Hematopoietic multipotent progenitor cell treated with erythropoietin and hydrocortisone succinate and interleukin-3 and kit ligand, for 17 days (in vitro differentiated cells): ENCODE measurements at places on chromosomes 7 and 10.

DNA sequence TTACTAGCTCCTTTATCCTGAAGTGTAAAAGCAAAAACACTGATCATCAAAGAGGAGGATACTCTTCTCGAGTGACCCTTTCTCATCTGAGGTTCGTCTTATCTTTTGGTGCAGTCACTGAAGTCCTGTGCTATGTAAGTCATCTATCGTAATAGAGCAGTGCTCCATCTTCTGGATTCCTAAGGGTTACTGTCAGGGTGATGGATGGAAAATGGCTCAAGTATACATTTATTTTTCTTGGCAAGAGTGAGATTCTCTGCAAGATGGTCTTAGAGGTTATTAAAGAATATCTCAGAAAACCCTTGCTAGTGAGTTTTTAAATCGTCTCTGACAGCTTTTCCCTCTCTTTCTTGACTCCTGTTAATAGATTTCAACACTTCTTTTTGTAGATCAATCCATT, 12.4 kb downstream of the PRKG1 start:
- DNase-seq = no peak

GRCh38 chr10:128744811-128745305, 618.6 kb upstream of the MKI67 start:
- no peak for DNase-seq

- DNase-seq = peak; percentile 57
These were observed 26.6 kb downstream of the ST8SIA6 start for GRCh38 chr10:17427666-17428350.

DNA sequence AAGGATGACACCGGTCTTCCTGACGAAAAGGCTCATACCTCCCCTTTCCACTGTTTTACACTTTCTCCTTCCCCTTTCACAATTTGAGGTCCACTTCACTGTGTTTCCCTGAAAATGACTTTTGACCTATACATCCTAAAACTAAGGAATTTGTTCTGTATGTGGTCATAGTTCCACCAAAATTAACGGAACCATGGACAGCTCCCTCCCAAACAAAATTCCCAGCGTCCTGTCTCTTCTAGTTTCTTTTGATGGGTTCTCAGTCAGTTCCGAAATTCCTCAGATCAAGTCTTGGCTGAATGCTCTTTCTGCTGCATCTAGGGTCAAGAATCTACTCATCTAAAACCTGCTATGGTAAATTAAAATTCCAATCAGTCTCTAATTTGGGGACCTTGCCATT, 1191.9 kb downstream of the CNTNAP2 start:
- DNase-seq = no peak

- DNase-seq = no peak
These were observed 23.8 kb upstream of the AOAH start for GRCh38 chr7:36748017-36748487.

- no peak for DNase-seq
These were observed 268.5 kb downstream of the ADARB2 start for GRCh38 chr10:1468811-1469210.

- no peak for DNase-seq
These were observed 133.1 kb downstream of the CD36 start for GRCh38 chr7:80771523-80771922.

DNA sequence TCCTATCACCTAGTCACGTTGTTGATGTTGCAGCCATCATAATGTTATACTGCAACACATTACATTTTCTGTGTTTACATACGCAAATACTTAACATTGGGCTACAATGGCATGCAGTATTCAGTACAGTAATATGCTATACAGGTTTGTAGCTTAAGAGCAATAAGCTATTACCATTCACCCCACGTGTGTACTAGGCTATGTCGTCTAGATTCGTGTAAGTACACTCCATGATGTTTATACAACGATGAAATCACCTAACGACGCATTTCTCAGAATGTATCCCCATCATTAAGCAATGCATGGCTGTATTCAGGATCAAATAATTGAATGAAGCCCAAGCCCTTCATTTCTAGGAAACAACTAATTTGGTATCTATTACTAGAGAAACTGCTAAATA, 43.4 kb upstream of the C1GALT1 start:
- DNase-seq = no peak

- DNase-seq = no peak
These were observed 56.4 kb upstream of the HABP2 start for GRCh38 chr10:113496111-113497109.

- DNase-seq = no peak
These were observed 120.3 kb downstream of the ZNF438 start for GRCh38 chr10:30911303-30911863.

DNA sequence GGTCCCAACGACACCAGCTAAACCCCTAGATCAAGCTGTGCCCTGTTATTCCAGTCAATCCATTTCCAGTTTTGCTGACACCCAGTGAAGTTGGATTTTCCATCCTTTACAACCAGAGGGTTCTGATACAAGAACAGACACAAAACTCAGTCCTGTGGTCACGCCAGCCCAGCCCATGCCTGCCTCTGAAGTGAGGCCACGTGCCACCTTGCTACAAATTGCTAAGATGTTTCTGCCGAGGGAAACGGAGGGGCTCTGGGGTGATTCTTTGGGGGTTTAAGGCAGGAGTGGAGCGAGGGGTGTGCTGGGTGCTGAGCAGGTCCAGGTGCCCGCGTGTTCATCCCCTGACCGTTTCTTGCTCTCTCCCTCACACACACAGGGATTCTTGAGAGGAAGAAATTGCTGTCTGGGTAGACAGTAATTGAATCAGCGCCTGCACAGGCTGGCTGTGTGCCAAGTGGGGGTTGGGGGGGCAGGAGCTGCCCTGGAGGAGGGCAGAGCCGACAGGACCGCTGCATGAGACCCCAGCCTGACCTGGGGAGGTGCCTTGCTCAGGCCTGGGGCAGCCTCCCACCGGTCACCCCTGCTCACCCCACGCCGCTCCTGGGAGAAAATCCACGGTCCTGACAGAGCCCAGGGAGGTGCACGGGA, 38.1 kb downstream of the ADAP1 start:
- DNase-seq = no peak

- DNase-seq = no peak
These were observed 891.9 kb upstream of the MBL2 start for GRCh38 chr10:53664282-53665019.

DNA sequence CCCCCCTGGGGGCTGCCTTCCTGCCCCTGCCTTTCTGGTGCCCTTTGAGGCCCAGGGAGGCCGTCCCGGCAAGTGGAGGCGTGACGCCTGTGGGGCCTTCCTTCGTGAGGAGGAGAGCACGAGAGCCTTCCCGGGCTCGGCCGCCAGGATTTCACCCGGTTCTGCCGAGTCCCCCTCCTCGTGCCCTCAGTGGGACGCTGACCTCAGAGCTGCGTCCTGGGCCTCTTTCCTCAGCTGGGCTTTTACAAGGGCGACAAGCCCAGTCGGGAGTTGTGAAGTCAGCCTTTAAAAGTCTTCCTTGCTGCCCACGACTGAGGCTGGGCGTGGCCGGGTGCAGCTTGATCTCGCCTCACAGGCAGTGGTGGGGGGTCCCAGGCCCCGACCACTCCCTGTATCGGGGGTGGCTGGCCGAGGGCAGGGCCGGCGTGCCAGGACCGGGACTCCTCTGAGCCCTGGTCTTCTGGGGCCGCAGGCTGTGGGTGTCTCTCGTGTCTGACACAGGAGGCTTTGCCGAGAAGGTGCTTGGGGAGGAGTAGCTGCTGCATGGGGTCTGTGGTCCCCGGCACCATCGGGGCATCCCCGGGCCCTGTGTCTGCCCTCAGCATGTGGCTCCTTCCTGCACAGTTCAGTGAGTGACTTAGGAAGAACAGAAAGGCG, 41.8 kb downstream of the FAM20C start:
- no peak for DNase-seq

GRCh38 chr7:1022801-1023465, 21.4 kb upstream of the GPR146 start:
- DNase-seq = no peak

GRCh38 chr7:142298009-142298408, 40.2 kb upstream of the PRSS58 start:
- DNase-seq = no peak

GRCh38 chr10:17001961-17002749, 127.5 kb downstream of the CUBN start:
- no peak for DNase-seq

DNA sequence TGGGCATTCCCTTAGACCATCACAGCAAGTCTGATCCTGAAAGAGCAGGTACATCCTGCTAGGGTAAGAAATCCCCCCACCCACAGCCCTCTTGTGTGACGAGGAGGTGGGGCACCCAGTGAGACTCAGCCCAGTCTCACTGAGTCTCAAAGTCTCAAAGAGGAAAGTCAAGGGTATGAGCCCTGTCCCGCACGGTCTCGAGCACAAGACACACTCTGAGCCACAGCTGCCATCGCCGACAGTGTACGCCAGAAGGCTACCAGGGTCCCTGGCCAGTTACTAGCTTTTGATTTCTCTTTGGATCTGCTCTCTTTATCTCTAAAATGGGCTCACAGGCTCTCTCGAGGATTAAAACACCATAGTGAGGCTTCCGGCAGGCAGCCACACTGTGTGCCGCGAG, 190.2 kb downstream of the TNS3 start:
- no peak for DNase-seq

DNA sequence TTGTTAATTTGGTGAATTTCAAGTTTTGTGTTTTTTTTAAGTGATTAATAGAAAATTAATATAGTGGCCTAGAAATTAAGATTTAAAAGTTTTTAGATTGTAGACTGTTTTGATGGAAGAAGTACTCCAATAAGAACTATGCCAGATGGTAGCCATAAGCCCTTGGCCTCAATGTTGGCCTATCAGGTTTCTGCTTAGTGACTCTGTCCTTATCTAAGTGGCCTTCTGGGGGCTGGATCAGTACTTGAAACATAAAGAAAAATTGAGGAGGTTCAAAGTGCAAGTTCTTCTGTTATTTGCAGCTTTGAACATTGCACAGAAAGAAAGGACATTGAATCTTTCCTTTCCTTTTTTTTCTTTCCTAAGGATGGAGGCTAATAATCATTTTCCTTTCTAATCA, 9.9 kb downstream of the CCDC126 start:
- no peak for DNase-seq

DNA sequence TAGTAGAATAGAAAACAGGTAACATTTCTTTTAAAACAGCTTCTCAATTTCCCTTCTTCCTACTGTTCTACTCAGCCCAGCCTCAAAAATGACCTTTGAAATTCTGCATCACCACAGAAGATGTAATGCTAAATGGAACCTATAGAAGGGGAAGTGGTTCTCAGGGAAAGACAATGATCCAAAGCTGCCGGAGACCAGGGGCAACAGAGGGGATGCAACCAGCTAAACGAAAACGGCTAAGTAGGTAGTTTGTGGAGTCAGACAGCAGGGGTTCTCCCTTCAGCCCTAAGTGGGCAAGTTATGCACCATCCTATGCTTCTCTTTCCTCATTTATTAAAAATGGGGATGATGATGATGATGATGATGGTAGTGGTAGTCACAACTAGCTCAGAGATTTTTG, 214.3 kb downstream of the ELMO1 start:
- DNase-seq = no peak

GRCh38 chr7:13742126-13742525, 247.3 kb downstream of the ETV1 start:
- DNase-seq = no peak

- DNase-seq = peak; percentile 87
These were observed 26.8 kb downstream of the VSIR start for GRCh38 chr10:71746344-71747037.

DNA sequence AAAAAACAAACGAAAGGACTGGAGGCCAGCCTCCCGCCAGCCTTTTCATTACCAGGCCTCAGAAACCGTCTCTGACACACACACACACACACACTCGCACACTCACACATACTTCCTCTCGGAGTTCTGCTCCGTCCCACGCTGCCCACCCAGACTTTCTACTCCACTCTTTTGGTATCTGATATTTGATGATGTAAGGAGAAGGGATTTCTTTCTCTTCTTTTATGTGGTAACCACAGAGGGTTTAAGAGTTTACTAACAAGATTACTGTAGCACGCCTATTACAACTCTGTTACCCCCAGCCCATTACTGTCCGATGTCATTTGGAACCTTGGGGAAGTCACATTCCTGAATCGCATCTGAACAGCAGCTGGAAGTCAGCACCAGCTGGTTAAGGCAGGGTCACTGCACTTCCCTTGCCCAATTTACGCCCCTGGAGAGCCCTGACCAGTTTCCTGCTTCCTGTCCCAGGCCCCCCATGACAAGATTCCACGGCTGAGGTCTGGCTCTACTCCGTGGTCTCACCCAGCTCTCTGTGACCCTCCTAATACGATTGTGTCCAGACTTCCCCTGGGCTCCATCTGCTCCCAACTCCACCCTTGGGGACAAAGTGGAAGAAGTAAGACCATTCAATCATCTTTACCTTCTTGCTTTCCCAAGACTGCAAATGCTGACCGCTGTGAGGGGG, 1.1 kb downstream of the DENND2A start:
- DNase-seq = no peak

DNA sequence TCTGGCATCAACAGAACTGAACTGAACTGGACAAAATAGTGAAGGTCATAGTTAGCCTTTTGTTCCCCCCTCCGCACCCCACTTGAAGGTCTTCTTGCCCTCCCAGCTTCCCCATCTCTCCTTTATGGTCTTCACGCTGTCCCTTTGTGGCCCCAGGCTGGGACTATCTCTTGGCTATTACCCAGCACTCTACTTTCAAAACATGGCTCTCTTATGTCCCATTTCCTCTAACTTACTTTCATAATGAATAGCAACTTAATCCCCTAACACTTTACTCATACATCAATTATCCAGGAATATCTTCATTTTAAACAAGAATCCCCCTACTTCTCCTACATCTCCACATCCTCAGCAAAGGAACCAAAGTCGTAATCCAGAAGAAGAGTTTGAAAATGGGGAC, 135.3 kb upstream of the ITGB1 start:
- no peak for DNase-seq

DNA sequence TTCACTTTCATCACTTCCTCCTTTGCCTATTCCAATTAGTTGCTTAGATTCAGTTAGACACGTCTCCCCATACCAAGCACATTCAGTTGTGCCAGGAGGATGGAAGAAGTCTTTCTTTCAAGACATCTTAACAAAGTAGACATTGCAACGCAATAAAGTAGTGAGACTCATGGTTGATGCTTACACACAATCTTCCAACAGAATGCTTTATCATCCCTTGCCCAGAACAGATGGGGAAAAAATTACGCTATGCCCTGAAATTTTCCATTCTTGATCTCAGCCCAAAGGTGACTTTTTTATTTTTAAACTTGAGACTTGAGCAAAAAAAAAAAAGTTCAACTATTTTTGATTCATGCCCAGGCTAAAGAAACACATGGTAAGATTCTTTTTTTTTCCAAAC, 74.9 kb downstream of the KCNMA1 start:
- no peak for DNase-seq

DNA sequence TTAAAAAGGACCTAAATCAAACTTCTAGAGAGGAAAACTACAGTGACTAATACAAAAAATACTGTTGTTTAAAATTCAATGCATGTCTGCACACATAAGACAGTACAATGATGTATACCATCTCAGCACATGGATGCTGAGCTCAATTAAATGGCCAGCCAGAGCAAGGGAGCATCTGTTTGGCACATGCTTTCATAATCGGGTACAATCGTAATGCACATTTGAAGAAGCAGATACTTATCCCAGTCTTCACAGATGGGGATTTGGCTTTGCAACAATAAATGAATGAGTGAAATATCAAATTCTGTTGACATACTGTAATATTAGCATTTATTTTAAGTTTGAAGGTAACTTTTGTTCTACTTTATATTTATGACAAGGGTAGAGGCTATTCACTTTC, 187.8 kb downstream of the CRPPA start:
- no peak for DNase-seq
